Stimulated activated naive B cell treated with anti-CD40 and anti-IgM and Interleukin-4, amounts not matched to agents 10 μg/mL and 1 μg/mL and 100 μg/mL, for 72 hours (primary cell): ENCODE measurements at places on chromosomes 13 and 19.

- H3K4me1 ChIP-seq: peaks cover 15% of the 10 kb centered on the region
- H3K4me3 ChIP-seq: no peak overlapping the region
- H3K36me3 ChIP-seq: no peaks in the 10 kb centered on the region
- DNase-seq: no peak
- peak overlapping the region; percentile 42 for H3K27ac ChIP-seq
- H3K27me3 ChIP-seq: no peaks in the 10 kb centered on the region
Observed at GRCh38 chr13:50626101-50626547, 217.4 kb downstream of the DLEU7 start.

GRCh38 chr19:50670102-50670380, 20.8 kb downstream of the C19orf81 start:
- no peaks in the 10 kb centered on the region for H3K36me3 ChIP-seq
- H3K4me1 ChIP-seq: peaks cover 11% of the 10 kb centered on the region
- peaks cover 64% of the 10 kb centered on the region for H3K27me3 ChIP-seq
- H3K27ac ChIP-seq: no peak overlapping the region
- DNase-seq: no peak

DNA sequence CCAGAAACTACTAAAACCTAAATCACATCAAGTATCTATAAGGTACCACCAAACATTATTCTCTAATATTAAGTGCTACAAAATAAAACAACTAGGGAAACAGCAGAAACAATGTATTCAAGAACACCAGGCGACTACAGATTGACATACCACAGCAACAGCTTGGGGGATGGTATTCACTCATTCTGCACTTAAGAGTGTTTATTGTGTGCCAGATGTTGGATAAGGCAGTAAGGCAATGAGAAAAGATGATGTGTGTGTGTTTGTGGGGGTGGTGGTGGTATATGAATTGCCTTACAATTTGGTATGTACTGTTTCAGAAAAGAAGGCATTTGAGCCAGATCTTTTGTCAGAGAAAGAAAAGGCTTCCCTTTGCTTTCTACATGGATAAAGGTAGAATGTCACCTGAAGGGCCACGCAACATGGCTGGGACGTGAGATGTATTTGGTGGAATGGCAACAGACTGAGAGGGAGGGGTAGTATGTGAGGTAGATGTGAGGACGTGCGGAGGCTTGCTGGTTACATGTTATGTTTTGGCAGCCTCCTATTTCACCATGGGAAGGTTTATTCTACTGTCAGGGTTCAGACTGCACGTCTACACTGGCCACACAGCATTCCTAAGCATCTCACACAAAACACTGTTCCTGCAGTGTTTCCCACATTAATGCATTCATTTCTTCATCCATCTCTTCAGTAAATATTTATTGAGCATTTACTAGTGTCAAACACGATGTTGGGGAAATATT, 300.7 kb downstream of the KLF12 start:
- H3K27me3 ChIP-seq: no peaks in the 10 kb centered on the region
- no peak overlapping the region for H3K27ac ChIP-seq
- no peak for DNase-seq
- H3K36me3 ChIP-seq: no peaks in the 10 kb centered on the region

- H3K4me3 ChIP-seq: no peak overlapping the region
- H3K36me3 ChIP-seq: peaks cover 41% of the 10 kb centered on the region
- no peaks in the 10 kb centered on the region for H3K27me3 ChIP-seq
Observed at GRCh38 chr13:27549406-27549981, 70.8 kb downstream of the LNX2 start.

GRCh38 chr19:40610396-40611064, 9.4 kb downstream of the LTBP4 start:
- peak overlapping the region; percentile 80 for H3K4me3 ChIP-seq
- no peaks in the 10 kb centered on the region for H3K36me3 ChIP-seq
- no peak for DNase-seq
- peak overlapping the region; percentile 91 for H3K27ac ChIP-seq
- peaks cover 14% of the 10 kb centered on the region for H3K27me3 ChIP-seq
- H3K4me1 ChIP-seq: peaks cover 56% of the 10 kb centered on the region

GRCh38 chr19:17576758-17577456, 21.5 kb downstream of the COLGALT1 start:
- peaks cover 23% of the 10 kb centered on the region for H3K4me1 ChIP-seq
- no peak overlapping the region for H3K27ac ChIP-seq
- H3K27me3 ChIP-seq: no peaks in the 10 kb centered on the region
- DNase-seq: no peak
- peaks cover 68% of the 10 kb centered on the region for H3K36me3 ChIP-seq

GRCh38 chr19:37902668-37903067, 3.7 kb downstream of the WDR87 start:
- H3K4me1 ChIP-seq: peaks cover 16% of the 10 kb centered on the region
- DNase-seq: peak; percentile 71
- H3K27me3 ChIP-seq: no peaks in the 10 kb centered on the region
- H3K36me3 ChIP-seq: no peaks in the 10 kb centered on the region

DNA sequence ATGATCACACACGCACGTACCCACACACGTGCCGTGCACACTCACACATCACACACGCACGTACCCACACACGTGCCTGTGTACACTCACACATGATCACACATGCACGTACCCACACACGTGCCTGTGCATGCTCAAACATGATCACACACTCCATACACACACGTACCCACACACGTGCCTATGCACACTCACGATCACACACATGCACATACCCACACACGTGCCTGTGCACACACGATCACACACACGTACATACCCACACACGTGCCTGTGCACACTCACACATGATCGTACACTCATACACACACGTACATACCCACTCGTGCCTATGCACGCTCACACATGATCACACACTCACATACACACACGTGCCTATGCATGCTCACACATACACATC, 86.8 kb downstream of the RAB20 start:
- peaks cover 37% of the 10 kb centered on the region for H3K4me1 ChIP-seq
- no peak overlapping the region for H3K4me3 ChIP-seq
- no peak for DNase-seq
- peaks cover 24% of the 10 kb centered on the region for H3K27me3 ChIP-seq
- H3K27ac ChIP-seq: no peak overlapping the region

DNA sequence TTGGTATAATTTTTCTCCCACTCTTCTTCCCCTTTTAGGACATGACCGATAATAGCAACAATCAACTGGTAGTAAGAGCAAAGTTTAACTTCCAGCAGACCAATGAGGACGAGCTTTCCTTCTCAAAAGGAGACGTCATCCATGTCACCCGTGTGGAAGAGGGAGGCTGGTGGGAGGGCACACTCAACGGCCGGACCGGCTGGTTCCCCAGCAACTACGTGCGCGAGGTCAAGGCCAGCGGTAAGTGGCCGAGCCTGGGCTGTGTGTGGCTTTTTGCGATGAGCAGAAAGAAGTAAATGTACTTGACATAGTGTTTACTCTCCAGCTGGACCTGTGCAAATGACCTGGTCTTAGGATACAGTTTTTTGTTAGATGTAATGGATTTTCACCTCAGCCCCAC, 102.5 kb downstream of the ARHGEF7 start:
- no peaks in the 10 kb centered on the region for H3K27me3 ChIP-seq
- no peak for DNase-seq
- no peak overlapping the region for H3K4me3 ChIP-seq

DNA sequence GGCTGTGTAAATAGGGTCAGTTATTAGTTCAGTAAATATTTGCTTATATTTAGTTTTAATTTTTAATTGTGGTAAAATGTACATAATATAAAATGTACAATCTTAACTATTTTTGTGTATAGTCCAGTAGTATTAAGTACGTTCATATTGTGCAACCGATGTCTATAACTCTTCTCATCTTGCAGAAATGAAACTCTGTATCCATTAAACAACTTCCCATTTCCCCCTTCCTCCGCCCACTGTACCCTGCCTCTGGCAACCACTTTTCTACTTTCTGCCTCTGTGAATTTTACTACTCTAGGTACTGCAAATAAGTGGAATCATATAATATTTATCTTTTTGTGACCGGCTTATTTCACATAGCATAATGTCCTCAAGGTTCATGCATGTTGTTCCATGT, 24.4 kb downstream of the UBAC2 start:
- H3K4me3 ChIP-seq: no peak overlapping the region
- no peaks in the 10 kb centered on the region for H3K27me3 ChIP-seq
- H3K27ac ChIP-seq: no peak overlapping the region
- H3K4me1 ChIP-seq: peaks cover 62% of the 10 kb centered on the region
- DNase-seq: no peak

GRCh38 chr13:99215184-99215830, 14.7 kb downstream of the UBAC2 start:
- peaks cover 45% of the 10 kb centered on the region for H3K36me3 ChIP-seq
- peak overlapping the region; percentile 76 for H3K4me3 ChIP-seq
- H3K27ac ChIP-seq: peak overlapping the region; percentile 96
- no peaks in the 10 kb centered on the region for H3K27me3 ChIP-seq
- no peak for DNase-seq
- peaks cover 43% of the 10 kb centered on the region for H3K4me1 ChIP-seq

- peaks cover 22% of the 10 kb centered on the region for H3K27me3 ChIP-seq
- no peak for DNase-seq
- H3K36me3 ChIP-seq: peaks cover 49% of the 10 kb centered on the region
Observed at GRCh38 chr19:10450191-10450852, 30.0 kb downstream of the PDE4A start.

- DNase-seq: no peak
- H3K27me3 ChIP-seq: no peaks in the 10 kb centered on the region
- peak overlapping the region; percentile 39 for H3K4me3 ChIP-seq
- H3K4me1 ChIP-seq: peaks cover 28% of the 10 kb centered on the region
Observed at GRCh38 chr19:32349724-32350470, 4.5 kb downstream of the ZNF507 start.

DNA sequence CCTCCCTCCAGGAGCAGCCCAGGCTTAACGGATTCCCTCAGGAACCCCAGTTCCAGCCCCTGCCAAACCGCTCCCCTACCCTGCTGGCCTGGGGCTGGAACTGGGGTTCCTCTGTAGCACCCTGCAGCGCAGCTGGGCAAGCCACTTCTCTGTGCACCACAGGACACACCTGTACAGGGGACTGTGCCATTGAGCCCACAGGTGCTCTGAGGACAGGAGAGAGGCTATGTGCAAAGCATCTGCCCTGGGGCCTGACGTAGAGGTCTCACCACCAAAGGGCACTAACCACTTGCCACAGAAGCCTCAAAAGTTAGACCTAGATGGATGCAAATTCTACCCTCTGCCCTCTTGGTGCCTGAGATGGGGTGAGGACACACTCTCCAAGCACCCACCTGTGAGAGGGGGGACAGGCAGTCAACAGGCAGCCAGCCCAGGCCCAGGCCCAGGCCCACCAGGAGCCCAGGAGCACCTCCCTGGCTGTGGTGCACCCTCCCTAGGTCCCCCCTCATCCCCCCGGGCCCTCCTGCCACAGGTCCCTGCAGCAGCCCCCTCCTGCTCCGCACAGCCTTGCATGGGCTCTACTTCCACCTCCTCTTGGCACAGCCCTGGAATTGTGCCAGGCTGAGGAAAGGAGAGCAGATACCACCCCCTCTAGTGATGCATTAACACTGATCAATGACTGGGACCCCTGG, 27.6 kb upstream of the SLC35E1 start:
- H3K27me3 ChIP-seq: no peaks in the 10 kb centered on the region
- H3K27ac ChIP-seq: peak overlapping the region; percentile 25
- peaks cover 56% of the 10 kb centered on the region for H3K4me1 ChIP-seq
- DNase-seq: no peak

- DNase-seq: no peak
- H3K36me3 ChIP-seq: no peaks in the 10 kb centered on the region
- no peaks in the 10 kb centered on the region for H3K4me1 ChIP-seq
- H3K4me3 ChIP-seq: no peak overlapping the region
- no peak overlapping the region for H3K27ac ChIP-seq
Observed at GRCh38 chr13:73465617-73465971, 406.8 kb downstream of the KLF5 start.

DNA sequence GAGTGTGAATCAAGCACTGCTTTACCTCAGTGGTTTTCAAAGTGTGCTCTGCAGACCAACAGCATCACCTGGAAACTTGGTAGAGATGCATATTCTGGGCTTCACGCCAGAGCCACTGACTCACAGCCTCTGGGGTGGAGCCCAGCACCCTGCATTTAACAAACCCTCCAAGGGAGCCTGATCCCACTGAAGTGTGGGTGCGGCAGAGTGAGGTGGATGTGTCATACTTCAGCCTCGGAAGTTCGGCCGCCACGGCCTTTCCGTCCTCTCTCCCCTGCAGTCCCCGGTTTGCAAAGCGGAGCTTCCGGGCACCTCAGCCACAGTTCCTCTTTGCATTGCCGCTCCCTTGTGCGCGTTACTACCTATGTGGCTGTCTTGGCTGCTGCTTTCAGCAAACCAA, 33.3 kb upstream of the MICU2 start:
- no peak overlapping the region for H3K27ac ChIP-seq
- no peak overlapping the region for H3K4me3 ChIP-seq
- no peak for DNase-seq
- H3K36me3 ChIP-seq: no peaks in the 10 kb centered on the region
- H3K27me3 ChIP-seq: peaks cover 13% of the 10 kb centered on the region
- no peaks in the 10 kb centered on the region for H3K4me1 ChIP-seq

DNA sequence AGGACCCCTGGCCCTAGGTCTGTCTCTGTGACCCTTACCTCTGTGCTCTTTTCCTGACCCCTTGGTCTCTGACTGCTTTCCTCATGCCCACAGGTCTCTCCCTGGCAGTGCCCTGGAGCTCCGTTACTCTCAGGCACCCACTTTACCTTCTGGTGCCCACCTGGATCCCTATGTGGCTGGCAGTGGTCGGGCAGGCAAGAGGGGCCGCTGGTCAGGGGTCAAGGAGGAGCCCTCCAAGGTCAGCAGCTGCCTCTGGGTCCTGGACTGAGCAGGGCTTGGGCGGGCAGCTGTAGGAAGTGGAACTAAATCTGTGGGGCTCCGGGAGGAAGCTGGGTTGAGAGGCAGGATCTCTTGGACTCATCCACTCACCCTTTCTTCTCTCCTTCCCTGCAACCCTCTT, 16.3 kb downstream of the PPFIA3 start:
- no peak overlapping the region for H3K4me3 ChIP-seq
- peaks cover 25% of the 10 kb centered on the region for H3K4me1 ChIP-seq
- no peak overlapping the region for H3K27ac ChIP-seq
- H3K36me3 ChIP-seq: peaks cover 23% of the 10 kb centered on the region
- DNase-seq: no peak
- peaks cover 38% of the 10 kb centered on the region for H3K27me3 ChIP-seq

GRCh38 chr19:1172353-1173158, 1.5 kb downstream of the SBNO2 start:
- peak overlapping the region; percentile 56 for H3K27ac ChIP-seq
- no peaks in the 10 kb centered on the region for H3K27me3 ChIP-seq
- H3K4me3 ChIP-seq: peak overlapping the region; percentile 92
- no peak for DNase-seq

GRCh38 chr13:25493931-25494640, 122.3 kb downstream of the ATP8A2 start:
- H3K4me1 ChIP-seq: no peaks in the 10 kb centered on the region
- no peak for DNase-seq
- no peak overlapping the region for H3K27ac ChIP-seq
- peaks cover 17% of the 10 kb centered on the region for H3K27me3 ChIP-seq

DNA sequence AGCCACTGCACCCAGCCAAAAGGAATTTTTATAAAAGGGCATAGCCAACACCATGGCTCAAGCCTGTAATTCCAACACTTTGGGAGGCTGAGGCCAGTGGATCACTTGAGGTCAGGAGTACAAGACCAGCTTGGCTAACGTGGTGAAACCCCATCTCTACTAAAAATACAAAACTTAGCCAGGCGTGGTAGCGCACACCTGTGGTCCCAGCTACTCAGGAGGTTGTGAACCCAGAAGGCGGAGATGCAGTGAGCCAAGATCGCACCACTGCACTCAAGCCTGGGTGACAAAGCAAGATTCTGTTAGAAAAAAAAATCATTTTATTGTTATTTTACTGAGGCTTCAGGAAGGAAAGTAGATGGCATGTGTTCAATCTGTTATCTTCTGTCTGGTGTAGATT, 31.3 kb upstream of the FOXO1 start:
- peaks cover 4% of the 10 kb centered on the region for H3K36me3 ChIP-seq
- no peak for DNase-seq
- no peaks in the 10 kb centered on the region for H3K27me3 ChIP-seq
- H3K4me3 ChIP-seq: no peak overlapping the region
